HS-5 (cell line): ENCODE measurements at places on chromosomes 7 and 10.

- no peak for DNase-seq
Observed at GRCh38 chr7:27062946-27063345, 32.9 kb downstream of the HOXA1 start.

DNA sequence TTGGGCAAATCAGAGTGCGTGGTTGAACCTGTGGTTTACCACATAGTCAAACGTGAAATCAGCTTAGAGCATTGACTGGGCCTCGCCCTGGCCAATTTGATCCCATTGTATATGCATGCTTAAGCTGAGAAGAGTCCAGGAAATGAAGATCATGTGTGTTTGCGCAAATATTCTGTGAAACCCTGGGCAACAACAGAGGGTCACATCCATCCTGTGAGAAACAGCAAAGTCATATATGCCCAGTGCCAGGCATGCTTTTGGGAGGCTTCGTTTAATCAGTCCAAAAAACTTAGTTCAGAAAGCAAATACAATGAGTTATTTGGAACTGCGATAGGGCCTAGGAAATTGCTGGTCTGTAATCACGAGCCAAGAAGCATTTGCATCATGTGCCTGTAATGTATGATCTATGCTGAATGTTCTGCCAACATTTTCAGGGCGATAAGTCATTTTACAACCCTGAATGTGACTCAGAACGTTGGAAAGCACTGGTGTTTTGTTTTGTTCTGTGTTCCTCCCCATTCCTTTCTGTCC lies 412.1 kb upstream of the CELF2 start:
- DNase-seq = peak; percentile 69

- no peak for DNase-seq
Observed at GRCh38 chr7:129009437-129009836, 45.5 kb downstream of the TNPO3 start.

GRCh38 chr7:158774952-158775351 lies 54.4 kb downstream of the ESYT2 start:
- DNase-seq = no peak

- DNase-seq = no peak
Observed at GRCh38 chr10:109156396-109156795, 766.9 kb downstream of the XPNPEP1 start.

DNA sequence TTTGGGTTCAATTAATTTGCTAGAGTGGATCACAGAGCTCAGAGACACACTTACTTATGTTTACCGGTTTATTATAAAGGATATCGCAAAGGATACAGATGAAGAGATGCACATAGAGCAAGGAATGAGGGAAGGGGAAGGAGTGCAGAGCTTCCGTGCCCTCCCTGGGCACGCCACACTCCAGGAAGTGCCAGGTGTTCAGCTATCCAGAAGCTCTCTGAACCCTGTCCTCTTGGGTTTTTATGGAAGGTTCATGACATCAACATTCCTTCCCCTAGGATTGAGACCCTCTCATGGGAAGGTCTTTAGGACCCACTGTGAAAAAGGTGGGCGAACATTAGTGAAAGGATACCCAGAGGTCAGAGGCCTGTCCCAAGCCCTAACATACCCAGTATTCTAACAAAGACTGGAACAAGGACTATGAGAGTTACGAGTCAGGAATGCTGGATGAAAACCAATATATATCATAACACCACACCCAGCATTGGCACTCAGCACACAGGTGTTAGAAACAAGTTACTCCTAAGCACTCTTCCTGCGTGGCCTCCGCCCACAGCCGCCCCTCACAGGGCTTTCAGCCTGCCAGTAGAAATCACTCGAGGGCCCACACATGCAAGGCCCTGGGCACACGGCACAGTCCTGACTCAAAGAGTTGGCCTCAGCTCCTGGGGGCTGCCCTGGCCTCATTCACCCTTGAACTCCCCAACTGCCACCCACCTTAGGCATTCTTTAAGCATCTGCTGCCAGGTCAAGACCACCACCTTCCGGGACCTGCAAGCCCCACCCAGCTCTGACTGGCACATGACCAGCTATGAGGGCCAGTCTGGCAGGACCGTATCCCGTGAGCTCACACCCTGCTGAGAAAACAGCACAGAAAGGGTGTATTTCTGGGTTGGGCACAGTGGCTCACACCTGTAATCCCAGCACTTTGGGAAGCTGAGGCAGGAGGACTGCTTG lies 5.6 kb upstream of the AIFM2 start:
- no peak for DNase-seq

GRCh38 chr10:97627731-97628130 lies 5.6 kb downstream of the MORN4 start:
- no peak for DNase-seq

DNA sequence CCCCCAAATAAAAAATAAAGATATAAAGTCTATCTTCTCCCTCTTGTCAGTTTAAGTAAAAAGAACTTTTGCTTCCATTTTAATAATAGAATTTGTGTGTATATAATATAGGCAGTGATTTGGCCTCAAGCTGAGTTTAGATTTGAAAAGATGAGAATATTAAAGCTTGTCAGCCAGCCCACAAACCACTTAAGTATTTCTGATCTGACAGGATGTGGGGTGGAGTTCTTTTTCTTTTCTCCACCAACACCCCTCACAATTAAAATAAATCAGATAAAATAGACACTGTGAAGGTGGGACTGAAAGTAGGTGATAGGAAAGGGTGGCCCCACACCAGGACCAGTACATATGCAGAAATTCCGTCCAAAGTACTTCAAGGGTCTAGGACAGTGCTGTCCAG lies 714.1 kb downstream of the AUTS2 start:
- no peak for DNase-seq

GRCh38 chr7:106393564-106394251 lies 108.9 kb upstream of the NAMPT start:
- no peak for DNase-seq

DNA sequence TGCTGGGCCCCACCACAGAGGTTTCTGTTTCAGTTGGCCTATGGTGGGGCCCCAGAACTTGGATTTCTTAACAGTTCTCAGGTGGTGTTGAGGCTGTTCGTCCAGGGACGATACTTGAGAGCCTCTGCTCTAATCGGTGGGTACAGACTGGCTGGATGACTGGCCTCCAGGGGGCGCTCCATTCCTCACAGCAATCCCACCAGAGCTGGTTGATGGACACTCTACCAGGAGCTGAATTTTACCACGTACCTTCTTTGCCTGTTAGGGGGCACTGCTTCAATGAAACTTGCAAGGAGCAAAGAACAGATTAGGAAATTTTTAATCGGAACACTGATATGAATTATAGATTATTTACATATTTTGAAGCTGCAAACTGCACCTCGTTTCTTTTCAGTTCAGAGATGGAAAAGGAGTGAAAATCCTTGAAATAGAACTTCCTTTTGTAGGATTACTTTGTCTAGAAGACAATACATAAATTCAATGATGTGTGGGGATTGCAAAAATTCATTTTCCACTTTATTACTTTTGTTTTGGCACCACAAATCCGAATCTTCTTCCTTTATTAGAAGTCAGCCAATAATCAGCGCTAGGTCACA lies 44.8 kb downstream of the KBTBD2 start:
- DNase-seq = peak; percentile 31

GRCh38 chr7:112701456-112701855 lies 88.7 kb downstream of the TMEM168 start:
- no peak for DNase-seq

GRCh38 chr10:77444041-77444440 lies 193.6 kb downstream of the KCNMA1 start:
- no peak for DNase-seq

DNA sequence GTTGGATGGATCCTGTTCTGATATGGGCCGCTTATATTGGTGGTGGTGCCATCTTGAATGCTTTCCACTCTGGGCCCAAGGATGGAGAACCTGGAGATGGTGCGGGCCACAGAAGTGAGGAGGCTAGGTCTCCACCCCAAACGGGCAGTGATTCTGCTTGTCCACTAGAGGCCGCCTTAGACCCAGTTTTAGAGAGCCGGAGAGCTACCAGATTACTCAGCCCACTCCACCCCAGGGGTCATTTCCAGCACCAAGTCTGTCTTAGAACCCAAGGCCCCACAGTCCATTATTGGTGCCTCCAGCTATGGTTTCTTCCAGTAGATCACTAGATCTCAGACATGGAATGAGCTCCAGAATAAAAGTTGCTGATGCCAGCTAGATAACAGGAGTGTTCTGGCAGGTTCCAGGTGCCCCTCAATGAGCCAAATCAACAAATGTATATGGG lies 11.8 kb upstream of the CAMK2G start:
- no peak for DNase-seq

- DNase-seq = no peak
Observed at GRCh38 chr7:79386688-79387422, 66.6 kb downstream of the MAGI2 start.

DNA sequence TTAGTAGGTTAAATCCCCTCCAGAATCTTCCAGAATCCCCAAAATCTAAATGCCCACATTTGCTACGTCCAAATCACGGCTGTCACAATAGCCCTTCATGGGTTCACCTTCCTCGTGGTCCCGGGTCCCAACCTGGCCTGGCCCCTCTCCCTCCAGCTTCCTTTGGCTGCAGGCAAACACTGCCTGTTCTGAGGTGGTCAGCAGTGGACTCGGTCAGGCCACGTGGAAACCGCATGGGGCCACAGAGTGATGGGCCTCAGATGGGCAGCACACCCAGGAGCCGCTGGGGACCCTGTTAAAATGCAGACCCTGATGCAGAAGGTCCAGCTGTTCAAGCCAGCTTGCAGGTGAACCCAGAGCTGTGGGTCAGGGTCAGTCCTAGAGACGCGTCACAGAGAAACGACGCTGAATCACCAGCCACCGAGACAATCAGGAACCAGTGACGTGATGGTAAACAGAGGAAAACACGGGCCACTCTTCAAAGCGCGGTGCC lies 588.6 kb downstream of the DNAJB6 start:
- DNase-seq = no peak

DNA sequence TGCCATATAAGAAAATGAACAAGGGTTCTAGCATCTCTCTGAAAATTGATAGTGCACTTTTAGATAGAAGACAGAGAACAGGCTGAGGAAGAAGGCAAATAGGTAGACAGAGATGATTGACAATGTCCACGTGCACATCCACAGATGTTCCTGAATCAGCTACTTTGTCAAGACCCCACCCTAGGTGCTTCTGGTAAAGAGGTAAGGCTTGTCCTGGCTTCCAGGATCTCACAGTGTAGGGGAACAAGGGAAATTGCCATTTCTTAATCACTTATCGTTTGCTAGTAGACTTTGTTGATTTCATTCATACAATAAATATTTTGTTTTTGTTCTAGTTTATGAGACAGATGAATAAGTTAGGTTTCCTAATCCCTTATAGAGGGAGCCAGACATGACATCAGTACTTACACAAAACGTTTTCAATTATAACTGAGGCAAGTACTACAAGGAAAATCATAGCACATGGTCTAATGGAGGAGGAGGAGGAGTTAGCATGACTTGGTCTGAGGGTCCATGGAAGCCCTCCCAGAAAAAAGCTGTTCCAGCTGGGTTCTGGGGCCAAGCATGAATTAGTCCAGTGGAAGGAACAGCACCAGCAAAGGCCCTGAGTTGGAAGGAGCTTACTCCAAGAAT lies 115.9 kb upstream of the ARID5B start:
- DNase-seq = no peak

DNA sequence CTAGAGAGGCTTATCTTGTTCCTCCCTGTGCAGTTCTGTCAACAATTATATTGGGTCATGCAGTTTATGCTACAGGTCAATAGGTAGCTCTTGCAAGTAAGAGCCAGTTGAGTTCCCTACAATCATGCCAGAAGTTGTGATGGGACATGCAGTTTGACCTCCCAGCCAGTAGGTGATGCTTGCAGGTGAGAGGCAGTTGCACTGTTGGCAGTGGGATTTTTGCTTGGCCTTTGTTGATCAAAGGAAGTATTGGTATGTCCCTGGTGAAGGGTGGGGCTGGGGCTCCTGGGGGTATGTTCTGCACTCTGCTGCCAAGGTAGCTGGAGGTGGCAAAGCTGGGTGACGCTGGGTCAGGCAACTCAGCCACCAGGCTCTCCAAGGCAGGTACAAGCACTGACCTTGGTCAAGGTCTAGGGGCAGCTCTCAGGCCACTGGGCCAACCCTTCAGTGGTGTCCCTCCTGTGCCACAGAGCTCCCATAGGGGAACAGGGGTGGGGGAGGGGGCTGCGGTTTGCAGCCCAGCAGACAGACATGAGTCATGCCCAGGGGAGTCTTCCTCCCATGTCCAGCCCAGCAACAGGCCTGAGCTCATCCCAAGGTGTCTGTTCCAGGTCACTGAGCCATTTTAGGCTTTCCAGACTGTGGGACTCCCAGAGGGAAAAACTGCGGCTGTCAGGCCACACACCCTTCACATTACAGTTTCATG lies 43.3 kb downstream of the MEOX2 start:
- DNase-seq = no peak

DNA sequence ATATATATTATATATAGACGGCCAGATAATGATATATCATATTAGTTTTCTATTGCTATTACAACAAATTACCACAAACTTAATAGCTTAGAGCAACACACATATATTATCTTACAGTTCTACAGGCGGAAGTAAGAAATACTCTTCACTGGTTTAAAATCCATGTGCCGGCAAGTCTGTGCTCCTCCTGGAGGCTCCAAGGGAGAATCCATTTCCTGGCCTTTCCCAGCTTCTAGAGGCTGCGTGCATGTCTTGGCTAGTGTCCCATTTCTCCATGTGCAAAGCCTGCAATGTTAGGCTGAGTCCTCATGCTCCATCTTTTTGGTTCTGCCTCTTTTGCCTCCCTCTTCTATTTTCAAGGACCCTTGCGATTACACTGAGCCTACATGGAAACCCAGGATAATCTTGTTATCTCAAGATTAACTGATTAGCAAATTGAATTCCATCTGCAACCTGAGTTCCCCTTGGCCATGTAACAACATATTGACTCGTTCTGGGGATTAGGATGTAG lies 23.9 kb upstream of the PNLIPRP3 start:
- DNase-seq = no peak

DNA sequence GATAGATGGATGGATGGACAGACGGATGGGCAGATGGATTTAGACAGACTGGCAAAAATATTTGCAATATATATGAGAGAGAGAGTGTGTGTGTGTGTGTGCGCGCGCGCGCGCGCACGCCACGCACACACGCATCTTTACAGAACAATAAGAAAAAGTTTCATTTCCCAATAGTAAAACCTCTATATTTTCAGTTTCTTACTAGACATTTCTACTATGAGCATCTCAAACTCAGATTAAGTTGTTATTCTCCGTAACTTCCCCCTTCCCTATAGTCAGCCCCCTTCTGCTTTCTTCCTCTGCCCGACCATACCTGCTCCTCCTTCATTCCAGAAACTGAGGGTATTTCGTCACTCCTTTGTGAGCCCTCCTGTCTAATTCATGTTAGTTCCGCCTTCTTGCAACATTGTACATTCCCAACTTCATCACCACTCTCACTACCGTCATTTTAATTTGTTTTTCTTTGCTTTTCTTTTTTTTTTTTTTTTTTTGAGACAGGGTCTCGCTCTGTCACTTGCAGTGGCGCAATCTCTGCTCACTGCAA lies 154.4 kb upstream of the SH2B2 start:
- DNase-seq = no peak

- peak; percentile 56 for DNase-seq
Observed at GRCh38 chr7:156751319-156751718, 110.7 kb downstream of the RNF32 start.
